ENCODE measurements at places on chromosomes 16 and 17.

DNA sequence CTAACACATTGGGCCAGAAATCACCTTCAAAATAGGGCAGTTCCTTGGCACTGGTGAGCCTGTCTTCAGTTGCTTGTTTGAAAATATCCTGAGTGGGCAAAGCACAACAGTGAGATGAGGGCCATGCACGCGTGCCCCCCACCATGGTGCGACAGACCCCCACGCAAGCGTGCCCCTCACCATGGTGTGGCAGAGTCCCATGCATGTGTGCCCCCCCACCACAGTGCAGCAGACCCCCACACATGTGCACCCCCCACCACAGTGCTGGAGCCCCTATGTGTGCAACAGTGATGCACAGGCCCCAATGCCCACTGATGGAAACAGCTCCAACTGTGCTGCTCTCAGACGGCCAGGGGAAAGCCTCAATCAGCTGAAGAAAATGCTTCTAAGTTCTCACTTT, 18.8 kb upstream of the TRAP1 start:
- no peak for DNase-seq

DNA sequence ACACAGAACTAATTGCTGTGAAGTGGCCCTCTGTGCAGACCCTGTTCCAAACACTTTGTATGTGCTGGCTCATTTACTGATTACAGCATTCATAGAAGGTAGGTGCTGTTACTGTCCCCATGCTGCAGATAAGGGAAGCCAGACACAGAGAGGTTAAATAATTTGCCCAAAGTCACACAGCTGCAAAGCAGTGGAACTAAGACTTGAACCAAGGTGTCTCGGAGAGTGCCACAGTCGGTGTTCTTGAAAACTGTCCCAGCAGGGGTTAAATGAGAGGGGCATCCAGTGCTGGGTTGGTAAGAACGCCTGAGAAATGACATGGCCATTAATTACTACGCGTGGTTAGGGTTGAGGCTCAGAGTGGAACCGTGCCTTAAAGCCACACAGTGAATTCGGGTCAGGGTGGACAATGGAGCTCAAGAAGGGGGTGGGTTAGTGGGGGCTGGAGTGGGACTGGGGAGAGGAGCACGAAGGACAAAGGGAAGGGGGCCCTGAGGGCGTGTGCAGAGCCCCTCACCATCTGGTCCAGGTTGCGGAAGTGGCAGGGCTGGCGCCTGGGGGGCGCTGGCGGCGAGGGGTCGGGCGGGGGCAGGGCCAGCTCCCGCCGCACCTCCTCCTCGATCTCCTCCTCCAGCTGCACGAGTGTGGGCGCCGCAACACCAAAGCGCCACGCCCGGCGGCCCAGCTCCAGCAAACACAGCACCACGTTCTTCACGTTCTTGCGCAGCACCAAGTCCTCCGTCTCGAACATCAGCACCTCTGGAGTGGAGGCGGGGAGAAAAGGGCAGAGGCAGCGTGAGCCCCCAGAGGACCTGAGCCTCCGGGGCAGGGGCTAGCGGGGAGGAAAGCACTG, 3.3 kb downstream of the GAS2L2 start:
- no peak for DNase-seq

- DNase-seq: no peak
These were observed 5.0 kb downstream of the ICAM2 start for GRCh38 chr17:64015447-64015846.

- DNase-seq: no peak
These were observed 51.3 kb upstream of the MRPS23 start for GRCh38 chr17:57900991-57901743.

DNA sequence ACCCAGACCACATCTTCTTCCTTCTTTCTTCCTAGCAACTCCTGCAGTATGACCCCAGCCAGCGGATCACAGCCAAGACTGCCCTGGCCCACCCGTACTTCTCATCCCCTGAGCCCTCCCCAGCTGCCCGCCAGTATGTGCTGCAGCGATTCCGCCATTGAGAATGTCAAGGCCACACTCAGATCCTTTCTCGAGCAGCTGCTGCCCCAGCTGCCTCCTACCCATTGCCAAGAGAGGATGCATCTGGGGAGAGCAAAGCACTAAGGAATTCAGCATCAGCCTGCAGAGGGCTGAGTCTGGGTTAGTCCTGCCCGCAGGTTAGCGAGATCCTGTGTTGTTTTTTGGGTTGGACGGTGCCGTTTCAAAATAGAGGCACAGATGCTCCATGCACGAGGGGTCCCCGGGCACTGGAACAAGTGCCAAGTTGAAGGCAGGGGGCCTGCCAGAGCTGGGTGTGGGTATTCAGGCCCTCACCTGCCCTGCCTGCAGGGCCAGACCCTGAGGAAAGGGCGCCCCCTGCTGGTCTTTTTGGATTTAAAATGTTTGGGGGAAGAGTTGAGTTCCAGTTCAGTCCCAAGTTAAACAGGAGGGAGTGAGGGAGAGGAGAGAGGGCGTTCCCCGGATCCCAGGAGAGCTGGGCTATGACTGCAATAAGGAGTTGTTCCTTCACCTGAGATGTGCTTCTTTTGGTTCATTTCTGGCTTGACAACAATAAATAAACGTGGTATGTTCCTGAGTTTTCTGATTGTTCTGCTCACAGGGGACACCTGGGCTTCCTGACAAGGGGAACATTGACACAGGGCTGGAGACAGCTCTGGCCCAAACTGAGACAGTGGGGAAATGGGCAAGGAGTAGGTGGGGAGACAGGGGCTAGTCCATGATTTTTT, 4.9 kb downstream of the CDK3 start:
- peak; percentile 82 for DNase-seq

- DNase-seq: no peak
These were observed 705.5 kb downstream of the CDH11 start for GRCh38 chr16:64416216-64417005.

DNA sequence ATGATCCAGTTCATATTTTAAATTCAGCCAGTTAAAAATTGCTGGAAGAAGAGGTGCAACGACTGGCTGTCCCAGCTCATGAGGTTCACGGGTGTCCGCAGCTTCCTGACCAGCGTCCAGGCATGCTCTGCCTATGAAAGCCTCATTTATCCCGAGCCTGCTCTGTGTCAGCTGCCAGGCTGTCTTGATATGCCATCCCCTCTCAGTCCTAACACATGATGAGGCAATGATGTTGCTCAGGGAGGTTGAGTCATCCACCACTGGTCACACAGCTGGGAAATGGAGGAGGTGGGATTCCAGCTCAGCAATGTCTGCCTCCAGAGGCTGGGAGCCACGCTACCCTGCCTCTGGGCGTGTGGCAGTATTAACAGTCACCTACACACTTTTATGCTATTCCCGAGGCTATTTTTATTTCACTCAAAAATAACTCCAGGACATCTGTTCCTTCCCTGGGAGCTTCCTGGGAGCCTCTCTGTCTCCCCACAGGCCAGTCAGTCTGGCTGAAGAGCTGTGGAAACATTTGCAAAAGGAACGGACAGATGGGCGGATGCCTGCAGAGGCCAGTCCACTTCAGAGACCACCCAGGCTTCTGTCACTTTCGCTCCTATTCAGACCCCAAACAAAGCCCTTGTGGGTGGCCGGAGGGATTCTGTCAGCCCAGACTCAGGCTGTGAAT, 22.5 kb downstream of the RAB11FIP4 start:
- DNase-seq: no peak

- DNase-seq: no peak
These were observed 6.1 kb downstream of the ITGB4 start for GRCh38 chr17:75727391-75727790.

- DNase-seq: no peak
These were observed 570 bp downstream of the NR1D1 start for GRCh38 chr17:40099619-40100418.

GRCh38 chr17:72661116-72661944, 431.2 kb downstream of the SLC39A11 start:
- DNase-seq: no peak

DNA sequence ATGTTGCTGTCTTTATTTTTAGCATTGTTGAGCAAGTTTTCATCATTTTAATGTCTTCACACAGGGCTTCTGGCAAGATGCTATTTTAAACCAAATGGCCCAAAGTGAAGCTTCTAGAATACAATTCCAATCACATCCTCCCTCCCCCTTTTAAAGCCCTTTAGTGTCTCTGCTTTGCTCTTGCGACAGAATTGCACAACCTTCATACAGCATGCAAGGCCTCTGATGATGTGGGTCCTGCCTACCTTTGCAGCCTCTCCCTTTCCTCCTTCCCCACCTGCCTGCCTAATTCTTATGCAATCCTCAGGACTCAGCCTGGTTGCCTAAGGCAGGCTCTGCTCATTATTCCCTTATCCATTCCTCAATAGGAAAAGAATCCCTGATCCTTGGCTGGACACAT, 381.7 kb downstream of the SLC39A11 start:
- no peak for DNase-seq

DNA sequence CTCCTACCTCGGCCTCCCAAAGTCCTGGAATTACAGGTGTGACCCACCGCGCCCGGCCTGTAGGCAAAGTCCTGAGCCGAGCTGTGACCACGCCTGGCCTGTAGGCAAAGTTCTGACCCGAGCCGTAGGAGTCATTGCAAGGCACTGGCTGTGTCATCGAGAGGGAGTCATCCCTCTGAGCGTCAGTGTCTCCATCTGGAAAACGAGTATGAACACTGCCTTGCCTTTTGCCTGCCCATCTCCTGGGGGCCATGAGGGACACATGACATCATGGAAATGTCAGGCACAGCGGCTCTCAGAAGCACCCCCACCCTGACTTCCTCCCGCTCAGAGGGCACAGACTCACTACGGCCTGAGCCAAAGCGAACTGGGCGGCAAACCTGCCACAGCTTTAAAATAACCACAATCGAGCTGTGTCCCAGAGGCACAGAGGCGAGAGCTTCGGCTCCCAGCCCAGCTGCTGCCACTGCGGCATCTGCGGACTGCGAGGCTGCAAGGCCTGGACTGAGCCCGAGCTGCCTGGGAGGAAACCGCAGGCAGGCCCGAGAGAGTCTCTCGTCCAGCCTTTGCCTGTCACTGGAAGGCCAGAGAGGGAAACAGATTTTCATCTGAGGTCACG, 50.8 kb downstream of the RPH3AL start:
- peak; percentile 8 for DNase-seq

GRCh38 chr17:21522755-21523336, 146.7 kb downstream of the KCNJ12 start:
- DNase-seq: no peak

GRCh38 chr17:66855204-66855603, 20.3 kb downstream of the CACNG5 start:
- peak; percentile 29 for DNase-seq

- DNase-seq: peak; percentile 26
These were observed 699 bp downstream of the MPRIP start for GRCh38 chr17:17042851-17043460.

DNA sequence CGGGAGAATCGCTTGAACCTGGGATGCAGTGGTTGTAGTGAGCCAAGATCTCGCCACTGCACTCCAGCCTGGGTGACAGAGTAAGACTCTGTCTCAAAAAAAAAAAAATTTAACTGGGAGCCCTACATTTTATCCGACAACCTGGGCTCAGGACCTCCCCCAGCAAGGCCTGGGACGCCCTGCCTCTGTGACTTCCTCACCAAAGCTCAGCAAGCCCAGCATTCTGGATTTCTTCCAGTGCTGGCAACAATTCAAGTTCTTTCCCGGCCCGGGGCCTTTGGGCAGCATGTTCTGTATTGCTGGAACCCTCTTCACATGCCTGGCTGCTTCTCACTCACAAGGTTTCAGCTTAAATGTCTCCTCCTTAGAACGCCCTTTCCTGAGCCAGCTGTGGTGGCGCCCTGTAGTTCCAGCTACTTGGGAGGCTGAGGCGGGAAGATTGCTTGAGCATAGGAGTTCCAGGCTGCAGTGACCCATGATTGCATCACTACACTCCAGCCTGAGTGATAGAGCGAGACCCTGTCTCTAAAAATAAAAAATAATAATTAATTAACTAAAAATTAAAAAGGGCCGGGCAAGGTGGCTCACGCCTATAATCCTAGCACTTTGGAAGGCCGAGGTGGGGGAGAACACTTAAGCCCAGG, 15.9 kb upstream of the MEIOB start:
- DNase-seq: no peak

DNA sequence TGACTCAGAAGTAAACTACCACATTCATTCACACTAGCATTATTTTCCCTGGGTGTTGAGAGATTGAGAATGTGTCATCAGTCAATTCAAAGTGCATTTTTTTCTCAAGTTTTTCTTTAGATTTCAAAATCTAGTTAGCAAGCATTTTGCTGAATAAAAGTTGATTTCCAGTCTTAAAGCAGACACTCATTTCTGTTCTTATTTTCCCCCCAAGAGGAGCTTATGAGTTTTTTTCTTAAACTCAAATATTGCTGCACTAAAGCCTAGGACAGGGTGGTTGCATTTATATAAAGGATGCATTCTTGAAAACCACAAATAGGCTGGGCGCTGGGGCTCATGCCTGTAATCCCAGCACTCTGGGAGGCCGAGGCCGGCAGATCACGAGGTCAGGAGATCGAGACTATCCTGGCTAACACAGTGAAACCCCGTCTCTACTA, 15.3 kb downstream of the CDH3 start:
- DNase-seq: no peak

- no peak for DNase-seq
These were observed 170.5 kb upstream of the MPHOSPH6 start for GRCh38 chr16:82340531-82340930.

DNA sequence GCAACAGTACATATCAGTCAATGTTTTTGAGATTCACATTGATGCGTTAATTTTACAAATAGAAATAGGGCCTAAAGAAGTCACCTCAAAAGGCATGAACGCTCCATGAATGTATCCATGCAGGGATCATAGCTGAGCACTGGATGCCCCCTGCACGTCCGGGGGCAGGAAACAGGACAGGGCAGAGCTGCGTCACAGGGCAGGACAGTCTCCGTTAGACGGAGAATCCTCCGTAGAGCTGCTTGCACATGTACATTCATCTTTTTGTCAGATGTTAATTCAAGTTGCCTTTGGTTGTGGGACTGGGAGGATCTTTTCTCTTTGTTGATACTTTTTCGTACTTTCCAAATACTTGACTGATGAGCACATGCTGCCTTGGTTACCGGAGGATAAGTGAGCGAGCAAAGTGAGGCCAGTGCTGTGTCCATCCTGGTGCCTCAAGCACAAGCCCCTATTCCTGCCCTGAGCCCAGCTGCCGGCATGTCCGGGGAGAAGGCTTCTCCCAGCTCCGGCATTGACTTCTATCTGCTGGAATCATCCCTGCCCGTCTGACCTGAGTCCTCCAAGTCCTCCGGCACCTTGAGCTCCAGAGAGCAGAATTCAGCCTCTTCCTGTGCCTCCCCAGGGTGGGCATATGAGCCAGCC, 15.0 kb downstream of the GAA start:
- DNase-seq: no peak
